ENCODE measurements at places on chromosomes 1 and 21.

- H3K27ac ChIP-seq, result no peak overlapping the region
- no peak overlapping the region for H3K4me3 ChIP-seq
- H3K36me3 ChIP-seq, result peaks cover 22% of the 10 kb centered on the region
- H3K27me3 ChIP-seq, result no peaks in the 10 kb centered on the region
- H3K4me1 ChIP-seq, result no peaks in the 10 kb centered on the region
Measured at GRCh38 chr1:26932531-26932930, 11.0 kb downstream of the NUDC start.

DNA sequence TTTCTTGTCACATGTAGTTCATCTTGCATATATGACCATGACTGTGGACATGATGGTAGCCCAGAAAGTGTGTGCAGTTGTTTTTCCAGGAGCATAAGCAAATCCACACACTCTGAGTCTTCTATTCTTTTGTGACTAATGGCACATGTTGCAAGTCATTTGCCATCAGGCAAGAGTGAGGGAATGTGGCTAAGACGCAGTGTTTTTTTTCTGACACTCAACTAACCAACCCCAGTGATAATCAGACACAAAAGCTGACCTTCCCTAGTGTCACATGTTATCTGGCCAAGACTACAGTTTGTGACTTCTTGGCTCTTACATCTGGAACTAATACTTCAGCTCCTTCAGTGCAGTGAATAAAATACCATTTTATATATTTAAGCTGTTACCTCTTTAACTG is 108.8 kb downstream of the ITSN1 start:
- H3K36me3 ChIP-seq, result no peaks in the 10 kb centered on the region
- DNase-seq, result no peak
- no peak overlapping the region for H3K27ac ChIP-seq
- no peaks in the 10 kb centered on the region for H3K4me1 ChIP-seq
- H3K4me3 ChIP-seq, result no peak overlapping the region

GRCh38 chr1:59333626-59334277 is 36.9 kb downstream of the FGGY start:
- no peaks in the 10 kb centered on the region for H3K36me3 ChIP-seq

- DNase-seq, result no peak
- no peaks in the 10 kb centered on the region for H3K36me3 ChIP-seq
- no peaks in the 10 kb centered on the region for H3K27me3 ChIP-seq
Measured at GRCh38 chr1:99396389-99396788, 132.1 kb downstream of the PLPPR4 start.

DNA sequence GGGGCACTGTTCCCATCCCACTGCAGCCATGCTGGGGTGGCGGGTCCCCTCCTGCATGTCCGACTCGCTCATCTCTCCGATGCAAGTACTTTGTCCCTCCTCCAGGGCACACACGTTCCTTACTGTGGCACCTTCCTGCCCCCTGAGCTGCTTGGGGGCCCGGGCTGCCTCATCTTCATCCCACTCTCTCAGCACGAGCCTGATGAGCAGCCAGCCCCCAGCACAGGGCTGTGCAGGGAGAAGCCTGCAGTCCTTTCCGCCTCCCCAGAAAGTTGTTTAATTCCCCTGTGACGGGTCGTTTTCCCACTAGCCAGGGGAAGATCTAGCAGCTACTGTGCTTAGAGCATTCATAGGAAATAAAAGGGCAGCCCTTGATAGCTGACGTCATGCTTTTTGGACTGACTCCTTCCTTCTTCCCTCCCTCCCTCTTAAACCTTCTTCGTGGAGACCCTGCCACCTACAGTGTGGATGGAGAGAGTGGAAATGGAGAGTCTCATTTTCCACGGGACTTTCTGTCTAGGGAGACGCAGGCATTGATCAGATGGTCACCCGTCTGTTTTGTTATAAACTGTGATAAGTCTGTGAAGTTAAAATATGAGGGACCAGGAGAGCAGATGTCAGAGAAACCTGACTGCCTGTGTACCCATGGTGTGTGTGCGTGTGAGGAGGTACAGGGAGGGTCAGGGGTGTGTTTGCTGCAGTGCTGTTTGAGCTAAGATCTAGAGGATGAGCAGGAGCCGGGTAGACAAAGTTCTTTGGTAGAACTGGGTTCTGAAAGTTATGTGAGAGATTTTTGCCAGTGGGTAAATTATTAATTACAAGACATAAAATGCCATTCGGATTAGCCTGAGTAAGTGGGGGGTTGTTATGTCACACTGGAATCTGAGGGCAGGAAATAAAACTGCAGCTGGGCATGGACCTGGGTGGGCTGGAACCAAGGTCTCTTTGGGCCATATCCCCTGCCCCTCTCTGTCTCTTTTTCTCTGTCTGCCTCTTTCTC is 34.3 kb downstream of the GPR137B start:
- no peak for DNase-seq
- H3K27ac ChIP-seq, result no peak overlapping the region
- H3K36me3 ChIP-seq, result no peaks in the 10 kb centered on the region
- H3K27me3 ChIP-seq, result peaks cover 4% of the 10 kb centered on the region
- H3K4me3 ChIP-seq, result no peak overlapping the region
- no peaks in the 10 kb centered on the region for H3K4me1 ChIP-seq
